Stimulated activated CD4-positive, alpha-beta T cell treated with anti-CD3 and anti-CD28 coated beads, Interleukin-12 subunit alpha, Interleukin-12 subunit beta, amount 100 ng/mL, for 4 hours (primary cell): ENCODE measurements at places on chromosomes 1 and 21.

- DNase-seq = no peak
Observed at GRCh38 chr1:229132106-229132443, 138.8 kb upstream of the RAB4A start.

GRCh38 chr1:197521118-197521739 lies 253.2 kb downstream of the CRB1 start:
- no peak for DNase-seq

GRCh38 chr1:150180474-150180873 lies 30.8 kb downstream of the PLEKHO1 start:
- no peak for DNase-seq

- DNase-seq = no peak
Observed at GRCh38 chr1:245046315-245046714, 108.5 kb upstream of the KIF26B start.

DNA sequence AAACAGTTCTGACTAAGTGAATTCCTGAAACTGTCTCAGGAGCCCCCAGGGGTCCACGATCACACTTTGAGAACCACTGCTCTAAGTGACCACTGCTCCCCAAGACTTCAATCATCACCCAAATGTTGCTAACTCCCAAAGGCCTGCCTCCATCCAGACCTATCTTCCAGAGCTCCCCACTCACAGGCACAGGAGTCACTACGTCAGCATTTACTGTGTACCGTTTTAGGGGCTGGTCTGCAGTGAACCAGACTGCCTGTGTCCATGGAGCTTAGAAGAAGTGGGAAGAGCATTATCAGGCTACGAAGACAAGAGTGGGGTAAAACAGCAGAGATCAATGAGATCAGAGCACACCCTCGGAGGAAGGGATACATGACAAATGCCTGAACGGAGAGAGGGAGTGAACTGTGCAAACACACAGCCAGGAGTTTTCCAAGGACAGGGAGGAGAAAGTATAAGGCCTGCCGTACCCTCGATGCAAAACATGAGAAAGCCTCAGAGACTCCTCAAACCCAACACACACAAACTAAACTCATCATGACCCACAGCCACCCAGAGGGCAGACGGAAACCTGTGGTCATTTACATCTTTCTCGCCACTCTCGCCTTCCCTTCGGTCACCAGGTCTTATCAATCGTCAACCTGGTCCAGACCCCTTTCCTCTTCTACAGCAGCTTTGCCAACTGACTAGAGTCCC lies 10.1 kb downstream of the GNB1 start:
- DNase-seq = no peak

DNA sequence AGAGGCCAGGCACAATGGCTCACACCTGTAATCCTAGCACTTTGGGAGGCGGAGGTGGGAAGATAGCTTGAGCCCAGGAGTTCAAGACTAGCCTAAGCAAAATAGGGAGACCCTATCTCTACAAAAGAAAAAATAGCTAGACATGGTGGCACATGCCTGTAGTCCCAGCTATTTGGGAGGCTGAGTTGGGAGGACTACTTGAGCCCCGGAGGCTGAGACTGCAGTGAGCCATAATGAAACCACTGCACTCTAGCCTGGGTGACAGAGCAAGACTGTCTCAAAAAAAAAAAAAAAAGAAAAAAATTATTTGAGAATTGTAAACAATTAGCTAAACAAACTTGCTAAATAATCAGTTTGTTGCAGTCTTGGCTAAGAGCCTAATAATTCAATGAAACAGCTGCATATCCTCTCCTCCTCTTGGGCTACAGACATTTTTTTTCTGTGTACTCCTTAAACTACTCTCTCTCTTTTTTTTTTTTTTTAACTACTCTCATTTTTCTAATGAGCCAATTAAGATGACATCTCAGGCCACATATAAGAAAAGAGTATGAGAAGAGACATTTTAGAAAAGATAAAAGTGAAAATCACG lies 10.5 kb upstream of the DNAJB4 start:
- no peak for DNase-seq

DNA sequence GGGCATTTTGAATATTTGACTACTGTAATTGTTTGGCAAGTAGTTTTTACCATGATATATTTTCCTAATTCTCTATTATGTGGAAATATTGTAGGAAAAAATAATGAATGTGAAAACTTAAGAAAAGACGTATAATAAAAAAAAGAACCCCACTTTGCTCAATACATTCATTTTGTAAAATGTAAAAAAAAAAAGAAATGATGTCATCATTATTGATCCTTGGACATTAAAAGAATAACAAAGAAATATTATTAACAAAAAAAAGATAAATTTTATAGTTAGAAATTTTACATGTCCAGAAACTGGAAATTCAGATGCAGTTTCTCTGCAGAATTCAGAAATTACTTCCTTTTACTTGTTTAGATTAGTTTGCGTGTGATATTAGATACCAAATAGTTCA lies 5.2 kb downstream of the GIPC2 start:
- no peak for DNase-seq

- no peak for DNase-seq
Observed at GRCh38 chr1:97427371-97427770, 493.5 kb downstream of the DPYD start.

GRCh38 chr1:53589043-53589887 lies 130.1 kb downstream of the DMRTB1 start:
- no peak for DNase-seq

- no peak for DNase-seq
Observed at GRCh38 chr21:21165063-21165645, 166.9 kb downstream of the NCAM2 start.
